HCT116 (cell line): ENCODE measurements at places on chromosomes 11 and 22.
A peak's percentile ranks its signal among the peaks of the same experiment; 100 is the strongest.

DNA sequence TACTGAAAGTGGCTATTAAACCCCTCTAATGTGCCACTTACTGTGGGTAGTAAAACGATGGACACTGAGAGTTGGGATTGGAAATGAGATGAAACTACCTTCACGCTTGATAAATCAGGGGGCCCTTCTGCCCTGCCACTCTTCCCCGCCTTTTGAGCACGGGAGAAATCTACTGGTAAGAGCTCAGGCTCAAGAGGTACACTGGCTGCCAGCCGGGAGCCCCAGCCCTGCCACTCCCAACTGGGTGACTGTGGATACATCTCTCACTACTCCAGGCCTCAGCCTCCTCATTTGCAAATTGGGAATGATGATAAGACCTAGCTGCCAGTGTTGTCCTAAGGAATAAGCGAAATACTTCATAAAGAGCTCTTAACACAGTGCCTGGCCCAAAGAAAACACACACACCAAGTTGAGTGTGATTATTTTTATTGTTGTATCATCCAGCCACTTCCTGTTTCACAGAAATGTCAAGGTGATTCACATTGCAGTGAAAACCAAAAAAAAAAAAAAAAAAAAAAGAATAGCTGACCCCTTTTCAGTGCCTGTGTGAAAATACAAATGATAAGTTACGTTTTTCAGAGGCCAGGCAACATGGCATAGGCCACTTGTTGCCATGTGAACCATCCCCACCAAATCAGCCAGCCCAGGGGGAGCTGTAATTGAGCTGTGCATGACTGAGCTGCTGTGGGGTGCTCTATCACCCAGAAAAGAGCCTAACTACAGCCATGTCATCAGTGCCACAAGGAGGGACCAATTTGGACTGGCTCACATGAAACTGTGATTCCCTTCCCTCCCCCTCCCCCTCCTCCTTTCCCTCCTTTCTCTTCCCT, 4.4 kb upstream of the ZNRD2 start:
- DNase-seq = no peak

DNA sequence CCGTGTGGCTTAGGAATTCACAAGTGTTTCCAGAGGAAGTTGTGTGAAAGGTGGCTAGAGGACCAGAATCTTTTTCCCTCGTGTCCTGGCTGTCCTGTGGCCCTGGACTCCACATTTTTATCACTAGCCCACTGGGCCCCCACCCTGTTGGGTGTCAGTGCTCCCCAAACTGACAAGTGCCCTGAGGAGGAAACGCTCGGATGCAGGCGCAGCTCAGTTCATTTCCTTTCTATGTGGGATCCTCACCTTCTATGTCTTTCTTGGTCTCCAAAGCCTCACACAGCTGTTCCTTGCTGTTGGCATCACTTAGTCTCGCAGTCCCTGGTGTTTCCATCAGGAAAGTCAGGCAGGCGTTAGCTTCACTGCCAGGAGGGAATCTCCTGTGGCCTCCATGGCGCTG, 68.0 kb upstream of the KCNQ1OT1 start:
- no peak for DNase-seq

DNA sequence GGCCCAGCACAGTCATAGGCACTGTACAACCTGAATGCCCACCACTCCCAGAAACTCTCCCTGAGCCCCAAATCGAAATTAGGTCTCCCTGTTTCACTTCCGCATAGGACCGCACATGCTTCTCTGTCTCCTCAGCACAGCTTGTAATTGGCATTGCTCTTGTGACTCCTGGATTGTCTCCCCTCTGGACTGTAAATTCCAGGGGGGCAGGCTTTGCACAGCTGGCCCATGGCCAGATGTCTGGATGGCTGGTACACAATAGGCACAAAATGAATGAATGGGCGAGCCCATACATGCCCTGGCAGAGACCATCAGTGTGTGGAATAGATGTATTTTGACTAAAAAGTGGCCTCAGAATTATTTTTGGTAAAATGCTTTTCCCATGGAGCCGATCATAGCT, 63.3 kb upstream of the PHF21B start:
- DNase-seq = no peak

DNA sequence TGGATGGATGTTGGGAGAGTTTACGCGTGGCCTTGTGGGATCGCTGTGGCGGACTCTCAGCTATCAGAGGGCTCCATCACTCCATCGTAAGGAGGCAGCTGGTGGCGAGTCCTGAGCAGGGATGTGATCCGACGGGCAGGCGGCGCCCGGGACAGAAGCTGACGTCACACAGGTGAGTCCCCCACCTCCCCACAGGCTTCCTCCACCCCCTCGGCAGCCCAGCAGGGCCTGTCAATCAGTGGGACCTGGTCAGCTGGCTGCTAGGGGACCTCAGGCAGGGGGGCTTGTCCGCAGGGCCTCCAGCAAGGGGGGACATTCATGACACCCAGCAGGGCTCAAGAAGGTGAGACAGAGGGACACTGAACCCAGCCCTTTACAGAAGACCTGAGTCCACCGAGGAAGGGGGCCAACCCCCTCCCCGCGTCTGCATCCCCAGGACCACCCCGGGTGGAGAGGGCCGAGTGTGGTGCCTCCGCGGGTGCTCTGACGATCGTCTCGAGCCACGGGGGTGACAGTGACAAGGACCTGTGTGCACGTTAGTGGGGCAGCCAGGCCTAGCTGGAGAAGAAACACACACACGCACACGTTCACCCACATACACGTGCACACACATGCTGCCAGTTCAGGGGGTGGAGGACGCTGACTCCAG, 7.1 kb downstream of the HRAS start:
- DNase-seq = no peak

DNA sequence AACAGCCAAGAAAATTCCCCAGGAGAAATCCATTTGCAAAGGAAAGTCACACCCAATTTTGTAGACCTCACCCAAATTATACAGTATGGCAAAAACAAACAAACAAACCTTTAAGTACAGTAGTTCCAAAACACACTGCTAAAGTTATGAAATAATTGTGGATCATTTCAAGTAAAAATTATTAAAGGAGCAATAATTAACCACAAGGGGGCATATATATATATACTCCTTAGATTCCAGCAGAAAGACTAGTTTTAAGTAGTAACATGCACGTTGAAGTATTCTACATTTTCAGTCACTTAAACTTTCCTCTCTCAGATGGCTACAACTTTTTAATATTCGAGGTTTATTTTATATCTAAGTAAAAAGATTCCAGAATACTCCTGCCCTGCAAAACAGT, 26.8 kb downstream of the RNF141 start:
- DNase-seq = no peak

DNA sequence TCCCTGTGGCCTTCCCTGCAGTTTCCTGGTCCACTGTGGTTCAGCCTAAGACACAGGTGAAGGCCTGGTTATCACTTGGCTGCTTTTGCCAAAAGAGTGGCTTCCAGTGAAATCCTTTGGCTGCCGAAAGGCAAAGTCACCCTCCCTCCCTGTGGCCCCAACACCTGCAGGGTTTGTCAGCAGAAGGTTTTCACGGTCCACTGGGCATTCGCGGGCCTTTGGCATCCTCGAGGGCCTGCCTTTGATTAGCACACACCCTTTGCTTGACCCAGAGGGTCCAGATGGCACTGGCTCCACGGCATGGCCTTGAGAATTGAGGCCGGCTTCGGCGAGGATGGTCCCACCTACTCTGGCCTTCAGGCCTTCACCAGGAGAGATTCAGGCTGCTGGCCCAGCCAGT, 35.3 kb downstream of the RTN4R start:
- DNase-seq = no peak

DNA sequence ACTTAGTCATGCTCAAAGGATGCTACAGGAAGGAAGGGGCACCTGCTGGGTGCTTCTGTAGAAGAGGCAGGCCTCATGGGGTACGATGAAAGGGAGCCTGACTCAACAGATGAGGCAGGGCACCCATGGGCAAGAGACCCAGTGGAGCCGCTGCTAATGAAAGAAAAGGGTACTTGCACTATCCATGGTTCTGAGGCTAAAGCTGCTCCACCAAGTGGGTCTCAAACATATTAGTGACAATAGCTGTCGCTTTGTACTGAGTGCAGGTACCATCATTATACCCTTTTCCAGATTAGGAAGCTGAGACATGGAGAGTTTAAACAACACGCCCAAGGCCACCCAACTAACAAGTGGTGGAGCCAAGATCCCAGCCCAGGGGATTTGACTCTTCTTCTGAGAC, 127.5 kb upstream of the SERPIND1 start:
- DNase-seq = no peak

DNA sequence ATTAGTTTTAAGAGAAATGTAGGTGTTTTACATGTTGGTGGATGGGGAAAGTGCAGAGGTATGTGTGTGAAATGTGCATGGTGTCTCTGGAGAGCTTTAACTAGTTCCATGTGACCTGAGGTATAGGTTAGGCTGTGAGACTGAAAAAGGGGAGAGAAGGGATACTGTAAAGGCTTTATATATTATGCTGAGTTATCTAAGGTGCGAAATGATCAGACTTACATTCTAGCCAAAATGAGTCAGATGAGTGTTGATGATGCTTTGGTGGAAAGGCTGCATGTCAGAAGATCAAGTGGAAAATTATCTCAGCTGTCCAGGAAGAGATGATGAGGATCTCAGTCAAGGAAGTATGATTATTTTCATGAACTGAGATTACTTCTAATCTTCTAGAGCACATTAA, 15.8 kb downstream of the ACAT1 start:
- DNase-seq = no peak

GRCh38 chr11:65506290-65506771, 7.5 kb downstream of the MALAT1 start:
- DNase-seq = no peak

DNA sequence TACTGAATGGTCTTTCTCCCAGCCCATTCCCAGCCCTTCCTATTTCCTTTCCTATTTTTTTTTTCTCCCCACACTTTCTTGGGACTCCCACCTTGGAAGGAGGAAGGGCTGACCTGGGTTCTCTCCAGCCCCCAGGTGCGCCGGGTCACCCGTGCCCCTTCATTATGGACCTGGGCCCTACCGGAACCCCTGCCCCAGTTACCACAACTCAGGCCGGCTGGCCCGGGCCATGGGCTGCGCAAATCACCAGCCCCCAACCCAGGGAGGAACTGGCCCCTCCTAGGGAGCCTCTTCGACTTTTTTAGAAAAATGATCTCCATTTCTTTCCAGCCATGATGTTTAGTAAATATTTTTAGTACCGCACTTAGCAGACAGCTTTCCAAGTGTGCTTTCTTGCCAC, 62.2 kb downstream of the MORC2 start:
- no peak for DNase-seq

DNA sequence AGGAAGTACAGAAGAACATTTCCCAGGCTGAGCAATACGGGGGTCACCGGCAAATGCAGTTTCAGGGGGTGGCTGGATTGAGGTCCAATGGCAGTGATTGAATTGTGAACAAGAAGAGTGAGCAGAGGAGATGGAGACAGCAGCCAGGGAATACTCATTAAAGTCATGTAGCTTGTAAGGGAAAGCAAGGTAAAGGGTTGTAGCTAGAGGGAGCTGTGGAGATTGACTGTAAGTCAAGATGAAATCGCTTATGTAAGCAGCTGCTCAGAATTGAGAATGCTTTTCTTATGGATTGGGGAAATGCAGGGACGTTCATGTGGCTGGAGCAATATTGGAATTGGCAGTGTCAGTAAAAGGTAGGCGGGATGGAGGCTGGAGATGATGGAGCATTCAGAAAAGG, 111.4 kb upstream of the TBCEL start:
- peak; percentile 53 for DNase-seq

- DNase-seq = no peak
These were observed 23.8 kb upstream of the OAF start for GRCh38 chr11:120186774-120187591.
